Nasal cavity respiratory epithelium epithelial cell of viscerocranial mucosa (primary cell): ENCODE measurements at places on chromosomes 4 and X. TPM values are rescaled to one million over a fixed set of nuclear protein-coding genes. Genes with fewer than 3 reads are reported as not detected.

Gene HPGD
- total RNA-seq = 4.1 and 5.1 TPM in 2 replicates

Gene SYN1
- under 0.01 and 0.07 TPM in 2 replicates for total RNA-seq

Gene ZFYVE28
- 0.68 and 0.93 TPM in 2 replicates for total RNA-seq

Gene DCAF16
- 24.2 and 26.0 TPM in 2 replicates for total RNA-seq

Gene TBX22
- not detected in 2 replicates for total RNA-seq

Gene AMTN
- 0.34 and 1.3 TPM in 2 replicates for total RNA-seq

Gene CT45A3
- total RNA-seq = not detected in 2 replicates

Gene SASH3
- not detected in 2 replicates for total RNA-seq

Gene TCP11X2
- total RNA-seq = not detected in 2 replicates

Gene SMS
- total RNA-seq = 173 and 188 TPM in 2 replicates

Gene TAF7L
- under 0.01 and 0.14 TPM in 2 replicates for total RNA-seq

Gene CSN1S1
- total RNA-seq = not detected in 2 replicates

Gene PRSS12
- total RNA-seq = 28.4 and 31.1 TPM in 2 replicates

Gene P2RY4
- 0.07 TPM in 1 of 2 replicates, not detected in the other for total RNA-seq

Gene PFKFB1
- total RNA-seq = under 0.01 and 0.21 TPM in 2 replicates

Gene RAB33B
- 9.8 and 15.4 TPM in 2 replicates for total RNA-seq
